ENCODE measurements at places on chromosomes 11 and 22.

GRCh38 chr11:96314326-96315020 is 28.5 kb downstream of the MAML2 start:
- DNase-seq, result no peak

- peak; percentile 40 for DNase-seq
These were observed 4.2 kb downstream of the LMO1 start for GRCh38 chr11:8259306-8259959.

GRCh38 chr11:27355575-27356104 is 7.4 kb downstream of the CCDC34 start:
- no peak for DNase-seq

- no peak for DNase-seq
These were observed 19.5 kb upstream of the SPON1 start for GRCh38 chr11:13942971-13943381.

DNA sequence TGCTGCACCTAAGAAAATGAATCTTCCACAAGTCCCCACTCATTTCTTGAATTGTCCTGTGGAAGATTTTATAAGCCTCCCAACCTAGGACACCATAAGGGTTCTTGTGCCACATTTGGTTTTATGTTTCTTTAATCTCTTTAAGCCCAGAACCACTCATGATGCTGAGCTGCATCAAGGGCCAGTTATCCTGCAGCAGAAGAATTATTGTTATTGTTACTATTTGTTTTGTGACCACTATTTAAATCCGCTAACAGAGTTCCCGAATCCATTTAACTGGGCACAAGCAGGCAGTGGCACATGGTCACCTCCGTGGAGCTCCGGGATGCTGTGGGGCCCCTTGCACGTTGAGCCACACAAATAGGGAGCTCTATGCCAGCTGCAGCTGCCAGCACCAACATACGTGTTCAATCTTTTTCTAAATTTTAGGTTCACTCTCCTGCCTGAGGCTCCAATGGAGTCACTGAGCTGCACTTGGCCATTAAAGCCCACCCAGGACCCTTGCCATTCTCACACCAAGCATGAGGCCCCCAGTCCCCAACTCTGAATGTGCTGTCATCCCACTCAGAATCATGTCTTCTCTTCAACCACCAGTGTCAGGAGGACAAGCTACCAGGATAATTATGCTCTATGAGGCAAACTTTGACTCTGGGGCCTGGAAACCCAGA is 60.6 kb downstream of the DGCR2 start:
- peak; percentile 37 for DNase-seq

DNA sequence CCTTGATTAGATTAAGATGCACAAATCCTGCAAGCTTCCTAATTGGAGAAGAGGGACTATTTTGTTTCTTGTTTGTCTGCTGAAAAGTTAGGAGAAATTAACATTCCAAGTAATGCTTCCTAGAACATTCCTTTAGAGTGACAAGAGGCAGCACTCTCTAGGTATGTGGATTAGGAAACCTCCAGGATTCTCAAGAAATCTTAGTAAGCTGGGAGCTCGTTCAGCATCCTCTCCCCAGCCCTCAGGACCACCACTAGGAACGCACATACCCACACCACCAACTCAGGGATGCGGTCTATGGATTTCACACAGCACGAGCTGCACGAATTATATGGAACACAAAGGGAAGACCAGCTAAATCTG is 52.9 kb downstream of the NCAPD3 start:
- no peak for DNase-seq

DNA sequence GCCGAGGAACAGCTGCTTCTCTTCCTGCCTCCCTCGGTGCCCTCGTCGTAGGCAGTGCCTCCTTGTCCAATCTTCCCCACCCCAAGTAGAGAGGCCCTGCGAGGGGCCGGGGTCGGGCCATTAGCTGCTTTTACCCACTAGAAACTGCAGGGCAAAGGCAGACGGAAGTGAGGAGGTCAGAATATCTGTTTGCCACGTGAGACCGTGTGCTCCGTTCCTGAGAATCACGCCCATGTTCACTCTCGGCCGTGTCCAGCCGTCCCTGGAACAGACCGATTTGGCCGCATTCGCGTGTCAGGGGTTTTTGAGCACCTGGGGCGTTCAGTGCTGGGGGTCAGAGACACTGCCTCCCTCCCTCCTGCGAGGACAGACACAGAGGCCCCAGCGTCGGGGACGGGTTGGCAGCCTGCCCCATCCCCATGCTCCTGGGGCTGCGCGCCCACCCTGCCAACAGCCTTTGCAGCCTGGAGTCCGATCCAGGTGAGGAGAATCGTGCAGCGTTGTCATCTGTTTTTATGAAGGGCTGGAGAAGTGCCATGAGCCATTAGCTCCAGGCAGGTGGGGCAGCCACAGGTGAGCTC is 982.2 kb downstream of the BRD1 start:
- no peak for DNase-seq

Data from islet precursor cell (in vitro differentiated cells).